ENCODE measurements at places on chromosomes 5 and 9. TPM values are rescaled to one million over a fixed set of nuclear protein-coding genes. Genes with fewer than 3 reads are reported as not detected.
A peak's percentile ranks its signal among the peaks of the same experiment; 100 is the strongest.

DNA sequence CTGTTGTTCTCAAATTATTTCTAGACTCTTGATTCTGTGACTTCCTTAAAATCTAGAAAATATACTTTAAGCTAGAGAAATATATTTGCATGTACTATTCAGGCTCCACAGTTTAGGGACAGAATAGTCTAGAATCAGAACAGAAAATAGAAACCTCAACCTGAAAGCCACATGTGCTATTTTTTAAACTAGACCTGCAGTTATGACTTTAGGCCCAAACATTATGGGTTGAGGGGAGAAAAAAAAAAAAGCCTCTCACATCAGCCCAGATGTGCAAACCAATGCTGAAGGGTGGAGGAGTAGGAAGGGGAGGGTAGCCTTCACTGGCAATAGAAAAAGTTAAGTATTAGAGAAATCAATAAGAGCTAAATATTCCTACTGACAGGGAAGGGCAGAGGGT, 35.7 kb downstream of the ELL2 start:
- no peak for DNase-seq

GRCh38 chr5:111494355-111494999, 17.9 kb downstream of the STARD4 start:
- no peak for DNase-seq

DNA sequence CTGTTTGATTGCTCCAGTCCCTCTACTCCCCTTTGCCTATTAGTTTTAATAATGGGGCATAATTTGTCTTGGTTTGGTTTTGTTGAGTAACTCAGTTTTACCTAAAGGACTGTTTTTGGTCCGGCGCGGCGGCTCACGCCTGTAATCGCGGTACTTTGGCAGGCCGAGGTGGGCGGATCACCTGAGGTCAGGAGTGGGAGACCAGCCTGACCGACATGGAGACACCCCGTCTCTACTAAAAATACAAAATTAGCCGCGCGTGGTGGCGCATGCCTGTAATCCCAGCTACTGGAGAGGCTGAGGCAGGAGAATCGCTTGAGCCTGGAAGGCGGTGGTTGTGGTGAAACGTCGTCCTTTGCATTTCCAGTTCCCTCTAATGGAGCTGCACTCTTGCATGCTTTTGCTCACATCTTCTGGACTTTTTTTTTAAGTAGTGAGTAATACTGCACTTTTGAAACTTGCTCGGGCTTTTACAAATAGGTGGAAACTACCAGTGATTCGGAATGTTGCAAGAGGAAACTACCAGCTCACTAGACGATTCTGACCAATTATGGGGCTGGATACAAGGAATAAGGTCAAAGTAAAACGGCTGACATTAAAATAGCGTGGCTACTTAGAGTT, 721 bp upstream of the MAML1 start:
- peak; percentile 81 for DNase-seq

DNA sequence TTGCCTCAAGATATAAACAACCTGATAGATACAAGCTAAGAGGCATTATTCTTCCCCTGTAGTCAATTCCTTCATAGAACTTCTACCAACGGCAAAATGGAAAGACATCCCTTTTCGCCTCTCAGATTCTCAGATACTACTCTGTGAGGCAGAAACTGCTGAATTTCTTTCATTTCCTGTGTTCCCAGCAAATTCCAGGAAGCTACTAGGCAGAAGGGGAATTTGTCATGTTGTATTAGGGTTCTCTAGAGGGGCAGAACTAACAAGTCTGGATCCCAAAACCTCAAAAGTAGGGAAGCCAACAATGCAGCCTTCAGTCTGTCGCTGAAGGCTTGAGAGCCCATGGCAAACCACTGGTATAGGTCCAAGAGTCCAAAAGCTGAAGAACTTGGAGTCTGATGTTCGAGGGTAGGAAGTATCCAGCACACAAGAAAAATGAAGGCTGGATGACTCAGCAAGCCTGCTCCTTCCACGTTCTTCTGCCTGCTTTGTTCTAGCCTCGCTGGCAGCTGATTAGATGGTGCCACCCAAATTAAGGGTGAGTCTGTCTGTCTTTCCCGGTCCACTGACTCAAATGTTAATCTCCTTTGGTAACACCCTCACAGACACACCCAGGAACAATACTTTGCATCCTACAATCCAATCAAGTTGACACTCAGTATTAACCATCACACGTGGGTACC, 15.2 kb downstream of the RNF180 start:
- no peak for DNase-seq

DNA sequence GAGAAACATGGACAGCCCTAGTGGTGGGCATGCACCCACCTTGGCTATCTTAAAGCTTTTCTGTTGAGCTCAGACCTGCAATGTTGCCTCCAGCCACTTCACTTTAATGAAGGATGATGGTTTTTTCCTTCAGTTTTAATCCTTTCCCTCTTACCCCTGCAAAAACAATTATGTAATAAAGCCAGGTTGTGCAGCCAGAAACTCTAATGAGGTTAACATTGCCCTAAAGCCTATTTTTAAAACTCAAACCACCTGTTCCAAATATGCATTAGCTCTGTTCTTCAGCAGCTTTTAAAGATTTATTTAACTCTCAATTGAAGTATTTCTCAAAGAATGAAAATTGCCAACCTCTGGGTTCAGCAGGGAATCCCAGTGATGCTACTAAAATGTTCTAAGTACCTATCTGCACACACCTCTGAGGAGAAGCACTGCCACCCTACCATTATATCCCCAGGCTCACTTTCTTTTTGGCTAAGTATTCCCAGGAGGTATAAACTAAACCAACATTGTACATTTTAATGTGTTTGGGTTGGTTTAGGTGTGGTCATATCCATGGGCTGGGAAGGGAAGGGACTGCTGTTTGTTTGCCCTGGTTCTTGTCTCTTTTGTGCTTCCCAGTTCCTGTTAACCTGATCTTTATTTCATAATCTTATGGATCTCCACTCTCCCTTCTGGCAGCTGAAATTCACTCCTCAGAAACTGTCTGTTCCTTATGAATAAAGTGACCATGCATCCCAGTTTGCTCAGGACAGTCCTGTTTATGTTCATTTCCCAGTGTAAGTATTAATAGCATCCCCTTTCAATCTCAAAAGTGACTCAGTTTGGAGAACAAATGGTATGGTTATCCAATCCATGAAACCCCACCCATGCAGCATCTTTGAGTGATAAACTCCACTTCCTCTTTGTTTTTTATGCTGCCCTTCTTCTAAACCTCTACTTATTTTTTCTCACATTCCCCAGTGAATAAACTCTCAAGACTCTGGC, 251.7 kb downstream of the RAB3C start:
- no peak for DNase-seq

GRCh38 chr5:160679567-160680309, 172.3 kb downstream of the ATP10B start:
- DNase-seq, result no peak

The ABCA1 gene
- total RNA-seq, result 32.9 TPM

The PCDHGA5 gene
- total RNA-seq, result 5.2 TPM
